OCI-LY7 (cell line): ENCODE measurements at places on chromosomes 1 and 21. TPM values are rescaled to one million over a fixed set of nuclear protein-coding genes. Genes with fewer than 3 reads are reported as not detected.

- DNase-seq: no peak
Observed at GRCh38 chr1:46485564-46486431, 3.8 kb upstream of the DMBX1 start.

DNA sequence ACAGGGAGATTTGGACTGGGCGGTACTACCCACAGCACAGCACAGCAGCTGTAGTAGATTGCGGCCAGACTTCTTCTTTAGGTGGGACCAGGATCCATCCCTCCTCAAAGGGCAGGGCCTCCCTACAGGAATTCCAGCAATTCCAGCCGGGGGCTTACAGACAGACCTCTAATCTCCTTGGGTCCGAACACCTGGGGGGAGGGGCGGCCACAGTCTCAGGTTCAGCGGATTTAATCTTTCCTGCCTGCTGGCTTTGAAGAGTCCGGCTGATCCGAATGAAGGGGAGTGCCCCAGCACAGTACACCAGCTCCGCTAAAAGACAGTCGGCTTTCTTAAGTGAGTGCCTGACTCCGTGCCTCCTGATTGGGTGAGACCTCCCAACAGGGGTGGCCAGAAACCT is 1708.5 kb downstream of the BRINP3 start:
- no peak for DNase-seq

LCE6A gene
- not detected in 2 replicates for total RNA-seq

LHX4 gene
- total RNA-seq: 0.06 TPM in 1 of 2 replicates, not detected in the other

GRCh38 chr1:187549540-187549939 is 720.8 kb downstream of the PLA2G4A start:
- DNase-seq: no peak

LAX1 gene
- total RNA-seq: 63.8 and 66.7 TPM in 2 replicates

GRCh38 chr1:172172352-172172831 is 248.1 kb upstream of the C1orf105 start:
- no peak for DNase-seq

MXRA8 gene
- not detected in 2 replicates for total RNA-seq

RBP7 gene
- not detected in 2 replicates for total RNA-seq

MIER1 gene
- total RNA-seq: 43.8 and 45.9 TPM in 2 replicates

GNG4 gene
- total RNA-seq: not detected in 2 replicates

DNA sequence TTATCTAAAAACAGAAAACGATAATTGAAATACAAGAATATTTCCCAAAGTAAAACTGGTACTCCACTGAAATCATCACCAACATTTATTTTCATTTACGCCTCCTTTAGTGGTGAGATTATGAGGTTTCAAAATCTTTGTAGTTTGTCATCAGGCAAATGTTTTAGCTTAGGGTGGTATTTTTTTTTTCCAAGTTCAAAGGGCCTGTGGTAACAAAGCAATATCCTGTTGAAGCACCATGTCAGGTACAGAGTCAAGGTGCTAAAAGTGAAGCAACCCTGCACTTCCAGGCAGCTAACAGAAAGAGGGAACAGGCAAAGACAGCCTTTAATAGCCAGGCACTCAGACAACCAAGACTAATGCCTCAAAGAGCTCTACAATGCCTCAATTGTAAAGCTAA is 89.2 kb downstream of the JAK1 start:
- DNase-seq: no peak

RIPK4 gene
- 0.08 TPM in 1 of 2 replicates, not detected in the other for total RNA-seq

GRCh38 chr21:17784604-17785402 is 34.4 kb downstream of the C21orf91 start:
- peak; percentile 27 for DNase-seq

LCE1B gene
- not detected in 2 replicates for total RNA-seq

DNA sequence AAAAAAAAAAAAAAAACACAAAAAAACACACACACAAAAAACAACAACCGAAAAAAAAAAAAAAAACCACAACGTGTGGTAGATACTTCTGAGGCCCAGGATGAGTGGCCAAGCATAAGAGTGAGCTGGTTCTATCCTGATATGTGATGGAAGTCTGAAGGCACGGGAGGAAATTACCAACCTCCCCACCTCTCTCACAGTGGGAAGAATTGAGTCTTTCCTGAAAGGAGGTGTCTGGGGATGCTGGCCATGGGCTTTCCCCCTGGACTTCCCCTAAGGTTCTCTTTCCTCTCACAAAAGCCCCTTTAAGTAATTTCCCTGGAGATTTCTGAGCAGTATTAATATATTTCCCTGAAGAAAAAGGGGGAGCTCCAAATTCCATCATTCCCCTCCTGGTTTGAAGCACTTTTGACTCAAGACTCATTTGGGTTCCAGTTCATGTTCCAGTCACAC is 5.2 kb downstream of the TMCC2 start:
- no peak for DNase-seq

ZNF326 gene
- 43.5 and 45.5 TPM in 2 replicates for total RNA-seq

- DNase-seq: no peak
Observed at GRCh38 chr1:243892456-243892855, 42.4 kb upstream of the AKT3 start.

GRCh38 chr21:44454058-44454457 is 1.3 kb upstream of the LRRC3 start:
- no peak for DNase-seq

- no peak for DNase-seq
Observed at GRCh38 chr1:30733493-30733892, 10.1 kb upstream of the MATN1 start.

DNA sequence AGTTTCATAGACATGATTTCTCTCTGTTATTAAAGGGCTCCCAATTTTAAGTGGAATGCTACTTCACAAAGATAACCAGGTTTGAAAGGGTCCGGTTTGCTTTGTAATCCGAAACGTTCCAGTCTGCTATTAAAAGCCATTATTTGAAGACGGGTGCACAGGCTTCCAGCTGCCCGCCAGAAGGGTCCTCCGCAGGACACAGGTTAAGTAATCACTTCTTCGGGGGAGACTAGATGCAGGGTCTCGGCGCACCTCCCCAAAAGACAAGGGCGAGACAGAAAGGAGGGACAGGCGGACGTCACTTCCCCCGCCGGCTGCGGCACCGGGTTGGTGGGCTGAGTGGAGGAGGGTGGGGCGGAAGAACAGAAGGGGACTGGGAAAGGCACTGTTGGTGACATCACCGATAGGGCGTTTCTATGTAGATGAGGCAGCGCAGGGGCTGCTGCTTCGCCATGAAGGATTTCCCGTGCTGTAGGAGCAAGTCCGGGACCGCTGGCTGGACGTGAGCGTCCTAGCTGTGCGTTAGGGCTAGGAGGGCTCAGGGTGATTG is 8.9 kb downstream of the RNU1-2 start:
- DNase-seq: peak; percentile 99
